Caki2 (cell line): ENCODE measurements at places on chromosomes 12 and 14.

- DNase-seq = no peak
Measured at GRCh38 chr12:88142610-88142991, 494 bp downstream of the TMTC3 start.

DNA sequence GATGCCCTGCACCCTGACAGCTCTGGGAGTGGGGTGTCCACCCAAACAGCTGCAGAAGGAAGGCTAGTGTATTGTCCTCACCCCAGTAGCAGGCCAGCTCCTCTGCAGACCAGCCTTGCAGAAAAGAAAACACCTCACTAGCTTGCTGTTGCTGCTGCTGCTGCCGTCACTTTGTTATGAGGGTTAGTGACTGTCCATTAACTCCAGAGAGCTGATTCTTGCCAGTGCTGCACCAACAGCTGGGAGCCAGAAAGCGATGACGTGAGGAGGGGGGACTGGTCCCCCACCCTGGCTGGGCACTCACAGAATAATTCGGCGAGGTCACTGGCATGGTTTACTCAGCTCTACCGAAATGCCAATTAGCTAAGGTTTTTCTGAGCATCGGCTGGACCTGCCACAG lies 2.8 kb downstream of the SYNDIG1L start:
- no peak for DNase-seq

- DNase-seq = peak; percentile 18
Measured at GRCh38 chr12:21451529-21451928, 14.1 kb downstream of the PYROXD1 start.

GRCh38 chr14:94601884-94602391 lies 10.3 kb upstream of the SERPINA3 start:
- peak; percentile 27 for DNase-seq

DNA sequence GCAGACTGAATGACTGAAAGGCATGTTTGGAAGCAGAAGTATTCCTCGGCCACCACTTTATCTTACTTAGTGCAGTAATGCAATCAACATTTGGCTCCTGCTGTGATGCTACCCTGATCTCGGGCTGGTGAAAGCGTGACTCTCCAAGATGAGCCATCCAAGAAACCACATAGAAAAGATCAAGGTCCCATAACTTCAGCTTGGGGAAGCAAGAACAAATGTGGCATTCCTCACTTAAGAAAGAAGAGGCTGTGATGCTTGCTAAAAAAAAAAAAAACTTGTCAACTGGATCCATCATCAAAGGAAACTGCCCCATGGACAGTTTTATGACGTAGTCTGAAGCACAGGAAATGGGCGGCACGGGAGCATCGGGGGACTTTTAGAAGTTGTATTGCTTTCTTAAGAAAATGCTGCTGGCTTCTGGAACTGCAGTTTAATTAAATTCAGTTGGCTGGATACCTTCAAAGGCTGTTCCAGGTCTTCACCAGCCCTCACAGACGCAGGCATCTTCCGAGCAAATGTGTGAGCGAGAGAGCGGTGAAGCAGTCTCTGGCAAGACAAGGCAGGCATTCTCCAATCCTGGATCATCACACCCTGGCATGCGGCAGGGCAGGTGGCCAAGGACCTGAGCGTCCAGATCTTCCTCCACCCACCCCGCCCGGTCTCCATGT lies 38.2 kb upstream of the MAP1LC3B2 start:
- no peak for DNase-seq

- DNase-seq = no peak
Measured at GRCh38 chr12:91327131-91327530, 144.5 kb upstream of the DCN start.
